Thymus (tissue), 14 donors: ENCODE measurements at places on chromosomes 3 and 15.

- no peak for DNase-seq
Measured at GRCh38 chr3:36525115-36525801, 145.0 kb downstream of the STAC start.

- no peak for DNase-seq
Measured at GRCh38 chr3:112411425-112411824, 78.5 kb downstream of the CD200 start.

DNA sequence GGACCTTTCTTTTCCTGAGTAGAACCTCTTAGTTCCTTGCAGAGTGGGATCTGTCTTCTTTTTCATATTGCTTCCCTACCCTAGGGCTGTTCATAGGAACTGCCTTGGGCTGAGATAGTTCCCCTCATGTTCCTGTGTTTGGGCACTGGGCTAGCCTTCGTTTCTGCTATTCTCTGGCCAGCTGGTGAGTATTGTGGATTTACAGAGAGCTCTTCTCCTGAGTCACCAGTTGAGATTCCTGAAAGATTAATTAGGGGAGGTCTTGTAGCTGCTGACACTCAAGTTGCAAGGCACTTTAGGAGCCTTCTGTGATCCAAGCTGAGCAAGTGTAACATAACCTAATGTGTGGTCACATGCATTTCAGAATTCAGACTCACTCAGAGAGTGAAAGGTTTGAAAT lies 30.7 kb downstream of the CHD2 start:
- DNase-seq, result no peak

- no peak for DNase-seq
Measured at GRCh38 chr3:46934498-46935167, 41.9 kb downstream of the CCDC12 start.

GRCh38 chr3:66198437-66199088 lies 22.2 kb upstream of the SLC25A26 start:
- DNase-seq, result no peak

DNA sequence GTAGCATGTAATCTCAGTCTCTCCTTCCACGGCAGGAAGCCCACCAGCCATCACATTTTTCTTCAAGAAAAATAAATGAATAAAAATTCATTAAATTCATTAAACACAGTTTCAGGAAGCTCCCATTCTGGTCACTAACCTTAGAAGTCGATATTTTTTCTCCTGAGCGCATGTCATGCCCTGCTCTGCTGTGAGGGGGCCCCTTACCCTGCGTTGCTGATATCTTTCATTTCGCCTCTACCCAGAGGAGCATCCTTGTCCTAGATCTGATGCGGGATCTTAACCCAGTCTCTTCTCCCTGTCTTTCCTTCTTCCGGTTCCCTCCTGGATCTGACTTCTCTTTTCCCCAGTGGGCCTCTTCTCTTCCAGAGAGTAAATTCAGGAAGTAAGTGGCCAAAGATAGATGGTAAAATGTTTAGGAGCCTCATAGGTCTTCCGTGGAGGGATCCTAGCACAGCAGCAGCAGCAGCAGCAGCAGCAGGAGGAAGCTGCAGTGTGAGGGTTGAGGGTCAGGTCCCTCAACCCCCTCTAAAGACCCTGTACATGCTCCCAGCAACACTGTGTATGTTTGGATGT lies 1.4 kb upstream of the ILDR1 start:
- no peak for DNase-seq

GRCh38 chr3:2098398-2099027 lies at the start of gene CNTN4:
Gene CNTN4 (plus strand): TSS chr3:2098866.
- DNase-seq, result peak; percentile 10

- DNase-seq, result no peak
Measured at GRCh38 chr15:39078026-39078425, 502.9 kb upstream of the THBS1 start.

- no peak for DNase-seq
Measured at GRCh38 chr3:143078883-143079282, 40.7 kb upstream of the CHST2 start.

DNA sequence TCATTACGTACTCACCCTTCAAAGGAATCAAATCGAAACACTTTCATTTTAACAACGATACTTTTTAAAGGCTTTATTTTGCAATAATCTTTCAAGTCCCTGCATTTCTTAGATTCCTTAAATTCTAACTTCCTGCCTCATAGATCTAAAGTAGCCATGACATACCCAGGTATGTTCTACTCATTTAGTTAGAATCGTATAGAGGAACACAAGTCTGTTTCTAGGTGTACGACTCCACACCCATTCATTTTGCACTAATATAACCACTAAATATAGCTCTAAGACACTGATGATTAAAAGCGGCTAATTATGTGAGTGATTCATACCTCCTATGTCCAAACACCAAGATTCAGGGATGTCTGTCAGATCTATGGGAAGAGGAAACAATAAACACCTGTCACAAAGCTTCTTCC lies 1.3 kb downstream of the ATP13A3 start:
- DNase-seq, result no peak

- DNase-seq, result no peak
Measured at GRCh38 chr3:72282918-72283317, 498.0 kb upstream of the PROK2 start.

- DNase-seq, result no peak
Measured at GRCh38 chr3:123161167-123161566, 40.6 kb upstream of the SEC22A start.

DNA sequence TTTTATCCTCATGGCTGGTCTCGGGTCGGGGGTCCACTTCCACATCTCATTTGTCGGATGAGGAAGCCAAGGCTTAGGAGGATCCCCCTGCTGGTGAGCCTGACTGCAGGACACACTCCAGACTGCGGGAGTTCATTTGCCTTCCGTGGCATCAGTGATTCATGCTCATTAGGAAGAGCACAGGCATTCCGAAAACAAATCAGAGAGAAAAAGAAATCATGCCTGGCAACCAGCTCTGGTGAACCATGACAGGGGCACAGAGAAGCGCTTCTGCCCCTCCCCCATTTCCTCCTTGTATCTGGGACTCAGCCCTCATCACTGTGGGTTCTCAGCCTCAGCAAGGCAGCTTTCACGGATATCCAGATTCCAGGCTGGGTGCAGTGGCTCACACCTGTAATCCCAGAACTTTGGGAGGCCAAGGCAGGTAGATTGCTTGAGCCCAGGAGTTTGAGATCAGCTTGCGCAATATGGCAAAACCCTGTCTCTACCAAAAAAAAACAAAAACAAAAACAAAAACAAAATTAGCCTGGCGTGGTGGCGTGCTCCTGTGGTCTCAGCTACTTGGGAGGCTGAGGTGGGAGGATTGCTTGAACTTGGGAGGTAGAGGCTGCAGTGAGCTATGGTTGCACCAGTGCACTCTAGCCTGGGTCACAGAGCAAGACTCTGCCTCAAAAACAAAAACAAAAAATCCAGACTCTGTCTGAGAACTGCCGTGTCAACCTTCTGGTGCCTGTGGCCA lies 28.4 kb downstream of the IRAK2 start:
- DNase-seq, result peak; percentile 55

GRCh38 chr3:187207624-187208023 lies 10.3 kb downstream of the RTP1 start:
- DNase-seq, result no peak

- peak; percentile 42 for DNase-seq
Measured at GRCh38 chr3:134197681-134198261, 52.9 kb downstream of the RYK start.

DNA sequence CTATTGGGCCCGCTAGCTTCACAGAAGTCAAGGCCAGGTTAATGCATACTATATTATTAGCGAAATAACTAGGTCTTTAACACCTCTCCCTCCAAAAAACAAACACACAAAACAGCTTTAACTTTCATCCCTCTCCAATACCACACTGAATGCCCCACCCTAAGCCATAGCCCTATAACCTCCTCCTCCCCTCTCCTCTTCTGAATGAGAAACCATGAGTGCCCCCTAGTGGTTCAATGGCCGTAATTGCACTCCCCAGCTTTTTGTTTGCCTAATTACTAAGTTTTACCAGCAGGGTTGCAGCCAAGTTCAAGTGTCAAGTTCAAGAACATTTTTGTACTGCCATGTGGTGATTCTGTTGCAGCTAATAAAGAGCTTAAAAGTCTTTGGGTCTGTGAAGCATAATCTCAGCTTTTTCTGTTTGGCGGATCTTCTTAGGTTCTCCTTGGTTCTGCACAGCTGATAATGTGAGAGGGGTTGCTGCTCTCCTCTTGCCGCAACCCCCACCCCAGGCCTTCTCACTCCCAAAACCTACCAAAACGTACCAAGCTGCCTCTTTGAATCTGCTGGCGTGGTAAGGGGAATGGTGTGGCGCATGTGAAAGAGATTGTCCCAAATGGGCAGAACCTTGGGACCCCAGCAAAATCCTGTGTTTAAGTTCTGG lies 57.9 kb downstream of the RPL22L1 start:
- peak; percentile 38 for DNase-seq

GRCh38 chr3:50157827-50158529 lies 2.9 kb downstream of the SEMA3F start:
- DNase-seq, result peak; percentile 68

GRCh38 chr15:39887832-39888231 lies 32.2 kb downstream of the GPR176 start:
- peak; percentile 5 for DNase-seq

DNA sequence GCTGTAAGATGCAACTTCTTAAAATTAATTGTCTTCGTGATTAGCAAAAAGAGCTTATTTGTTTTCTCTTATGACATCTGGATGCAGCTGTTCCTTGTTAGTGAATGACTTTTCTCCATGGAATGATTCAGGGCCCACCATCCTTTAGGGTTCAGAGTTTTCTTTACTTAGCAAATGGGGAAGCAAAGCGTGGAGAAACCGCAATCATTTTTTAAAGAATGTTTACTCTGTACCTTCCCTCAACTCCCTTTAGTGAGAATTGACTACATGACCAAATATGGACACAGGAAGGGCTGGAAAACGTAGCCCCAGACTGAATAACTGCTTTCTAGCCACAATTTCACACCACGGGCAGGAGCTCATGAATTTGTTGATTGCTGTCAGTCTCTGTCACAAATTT lies 130.1 kb downstream of the EDEM1 start:
- DNase-seq, result no peak

GRCh38 chr3:42500909-42501308 lies 1.5 kb upstream of the VIPR1 start:
- DNase-seq, result no peak

- no peak for DNase-seq
Measured at GRCh38 chr3:73036694-73037591, 24.5 kb upstream of the EBLN2 start.

DNA sequence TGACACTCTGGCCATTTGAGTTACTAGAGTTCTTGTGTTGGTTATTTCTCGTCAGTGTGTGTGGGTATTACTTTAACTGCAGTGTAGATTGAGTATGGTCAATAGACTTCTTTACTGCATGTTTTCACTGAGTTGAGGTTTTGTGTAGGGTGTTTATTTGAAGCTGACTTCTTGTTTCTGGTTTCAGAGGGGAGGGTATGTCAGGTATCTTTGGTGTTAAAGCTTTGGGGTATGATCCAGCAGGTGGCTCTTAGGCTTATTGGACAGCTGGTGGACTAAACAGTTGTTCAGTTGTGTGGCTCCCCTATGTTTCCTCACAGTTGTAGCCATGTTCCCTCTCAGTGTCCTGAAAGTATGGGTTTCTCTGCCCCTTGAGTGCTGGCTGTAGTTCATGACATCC lies 72.0 kb downstream of the AKAP13 start:
- no peak for DNase-seq

- no peak for DNase-seq
Measured at GRCh38 chr3:8988384-8988655, 25.0 kb upstream of the RAD18 start.

- no peak for DNase-seq
Measured at GRCh38 chr15:85318732-85319076, 61.7 kb upstream of the AKAP13 start.

DNA sequence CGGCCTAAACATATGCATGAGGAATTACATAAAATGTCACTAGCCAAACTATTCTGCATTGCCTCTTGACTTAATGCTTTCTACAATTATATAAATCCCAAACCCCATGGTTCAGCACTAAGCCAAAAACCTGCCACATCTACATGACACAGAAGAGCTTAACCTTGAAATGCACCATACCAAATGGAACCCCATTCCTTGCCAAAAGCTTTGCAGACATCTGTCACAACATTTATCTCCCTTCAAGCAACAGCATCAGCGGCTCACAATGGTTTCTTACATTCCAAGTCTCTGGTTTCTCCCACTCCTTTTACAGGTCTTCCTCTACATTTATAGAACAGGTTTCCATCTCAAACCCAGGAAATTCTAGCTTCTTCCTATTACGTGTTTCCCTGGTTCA lies 58.4 kb upstream of the GYG1 start:
- DNase-seq, result no peak

DNA sequence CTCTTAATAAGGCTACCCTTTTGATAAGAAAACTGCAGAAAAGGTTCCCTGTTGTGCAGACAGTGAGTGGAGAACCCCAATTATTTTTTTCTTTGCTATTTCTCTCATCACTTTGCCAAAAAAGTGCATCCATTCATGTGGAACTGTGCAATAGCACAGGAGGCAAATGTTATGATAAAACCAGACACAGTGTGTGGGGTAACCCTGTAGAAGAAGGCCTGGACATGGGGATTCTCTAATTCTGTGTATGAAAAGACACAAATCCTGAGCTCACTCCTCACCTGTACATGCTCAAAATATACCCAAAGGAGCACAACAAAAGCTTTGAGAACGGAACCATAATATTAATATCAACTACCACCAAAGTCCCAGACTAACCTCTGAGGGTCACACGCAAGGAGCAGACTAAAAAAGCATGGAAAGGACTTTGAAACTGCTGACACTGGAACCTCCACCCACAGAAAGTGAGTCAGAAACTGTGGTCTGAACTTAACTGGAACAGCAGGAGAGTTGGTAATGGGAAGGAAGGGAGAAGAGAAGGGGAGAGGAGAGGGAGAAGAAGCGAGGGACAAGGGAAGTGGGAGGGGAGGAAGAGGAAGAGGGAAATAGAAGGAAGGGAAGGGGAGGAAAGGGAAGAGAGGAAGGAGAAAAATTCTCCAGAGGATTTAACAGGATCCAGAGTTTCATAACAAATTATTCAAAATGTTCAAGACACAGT lies 299.9 kb downstream of the TBC1D5 start:
- DNase-seq, result no peak

DNA sequence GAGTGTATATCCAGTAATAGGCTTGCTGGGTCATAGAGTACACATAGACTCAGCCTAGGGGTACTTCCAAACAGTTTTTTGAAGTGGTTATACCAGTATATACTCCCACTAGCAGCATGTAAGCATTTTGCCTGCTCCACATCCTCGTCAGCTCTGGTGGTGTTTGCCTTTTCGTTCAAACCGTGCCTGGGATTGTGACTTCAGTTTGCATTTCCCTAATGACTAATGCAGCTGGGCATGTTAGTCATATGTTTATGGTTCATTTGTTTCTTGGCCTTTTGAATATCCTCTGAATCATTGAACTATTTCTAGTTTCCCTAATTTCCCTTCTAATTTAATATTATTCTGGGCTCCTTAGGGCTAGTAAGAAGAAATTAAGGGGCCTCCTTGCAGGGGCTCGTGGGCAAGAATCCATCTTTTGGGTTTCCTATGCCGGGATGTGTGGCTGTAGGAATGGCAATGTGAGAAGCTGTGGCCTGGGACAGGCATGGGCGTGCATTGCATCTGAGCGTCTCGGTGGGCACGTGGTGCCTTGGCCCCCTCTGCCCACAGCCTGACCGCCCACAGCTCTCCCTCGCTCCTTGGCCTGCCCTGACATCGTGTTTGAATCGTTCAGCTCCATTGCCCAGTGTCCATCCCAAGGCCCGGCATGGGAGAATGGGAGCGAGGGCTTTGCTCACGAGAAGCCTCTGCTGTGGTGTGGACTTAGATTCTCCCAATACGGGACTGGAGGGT lies 26.4 kb downstream of the FAH start:
- no peak for DNase-seq

- DNase-seq, result no peak
Measured at GRCh38 chr3:27661797-27662196, 60.3 kb downstream of the EOMES start.
